ENCODE measurements at places on chromosomes 2 and 18.

- DNase-seq: peak; percentile 19
Observed at GRCh38 chr2:58427572-58428095, 186.5 kb upstream of the FANCL start.

DNA sequence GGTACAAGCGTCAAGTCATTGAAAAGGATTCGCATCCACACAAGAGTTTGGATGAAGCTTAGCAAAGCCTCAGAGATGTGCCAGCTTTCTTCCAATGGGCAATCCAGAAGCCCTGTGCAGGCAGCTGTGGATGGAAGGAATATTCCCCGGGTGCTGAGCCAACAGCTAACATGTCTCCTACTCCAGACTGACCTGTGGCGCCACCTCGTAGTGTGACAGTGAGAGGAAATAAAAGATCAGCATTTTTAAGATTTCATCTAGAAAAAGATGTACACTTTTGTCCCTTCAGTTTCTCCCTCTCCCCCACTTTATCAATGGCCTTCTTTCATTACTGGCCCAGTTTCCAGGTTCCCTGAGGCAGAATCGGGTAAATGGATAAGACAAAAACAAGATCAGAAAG is 48.9 kb upstream of the SPATS2L start:
- DNase-seq: no peak

DNA sequence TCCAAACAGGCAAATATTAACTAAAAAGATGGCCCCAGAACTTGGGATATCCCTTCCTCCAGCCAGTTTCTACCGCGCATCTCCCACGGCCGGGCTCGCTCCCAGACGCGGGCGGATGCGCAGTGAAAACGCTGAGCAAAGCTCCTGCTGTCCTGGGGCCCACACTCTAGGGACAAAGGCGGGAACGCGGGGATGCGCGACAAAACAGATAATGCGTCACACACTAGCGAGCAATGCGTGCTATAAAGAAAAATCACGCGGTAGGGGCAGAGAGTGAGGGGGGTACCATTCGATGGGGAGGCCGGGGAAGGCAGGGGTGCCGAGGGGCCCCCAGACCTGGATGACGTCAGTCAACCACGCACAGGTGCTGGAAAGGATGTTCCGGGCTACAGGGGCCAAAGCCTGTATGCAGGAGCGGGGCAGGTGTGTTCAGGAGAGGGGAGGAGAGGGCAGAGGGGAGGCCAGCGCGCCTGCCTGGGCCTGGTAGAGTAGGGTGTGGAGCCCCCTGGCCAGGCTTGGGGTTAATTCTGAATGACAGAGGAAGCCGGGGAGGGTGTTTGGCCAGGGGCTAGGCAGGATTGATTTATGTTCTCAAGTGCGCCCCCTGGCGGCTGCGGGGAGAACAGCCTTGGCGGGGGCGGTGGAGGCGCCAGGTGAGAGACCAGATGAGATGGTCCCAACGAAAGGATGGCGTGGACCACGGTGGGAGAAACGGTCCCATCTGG is 14.9 kb upstream of the ITM2C start:
- no peak for DNase-seq

DNA sequence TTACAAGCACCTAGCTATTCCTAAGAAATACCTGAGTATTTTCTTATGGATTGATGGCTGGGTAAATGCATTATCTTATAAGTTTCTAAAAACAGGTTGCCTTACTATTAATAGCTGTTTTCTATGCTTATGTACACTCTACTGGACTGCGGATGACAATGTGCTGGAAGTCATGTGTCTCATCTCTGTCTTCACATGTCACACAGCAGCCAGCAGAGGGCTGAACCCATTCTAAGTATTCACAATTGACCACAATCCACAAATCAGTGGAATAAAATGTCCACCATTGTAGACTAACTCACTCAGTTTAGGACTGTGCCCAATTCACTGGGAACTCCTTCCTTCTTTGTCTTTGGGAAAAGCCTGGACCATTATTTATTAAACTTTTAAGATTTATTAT is 371.2 kb downstream of the INSIG2 start:
- no peak for DNase-seq

GRCh38 chr2:38064801-38065501 is 11.0 kb downstream of the CYP1B1 start:
- no peak for DNase-seq

DNA sequence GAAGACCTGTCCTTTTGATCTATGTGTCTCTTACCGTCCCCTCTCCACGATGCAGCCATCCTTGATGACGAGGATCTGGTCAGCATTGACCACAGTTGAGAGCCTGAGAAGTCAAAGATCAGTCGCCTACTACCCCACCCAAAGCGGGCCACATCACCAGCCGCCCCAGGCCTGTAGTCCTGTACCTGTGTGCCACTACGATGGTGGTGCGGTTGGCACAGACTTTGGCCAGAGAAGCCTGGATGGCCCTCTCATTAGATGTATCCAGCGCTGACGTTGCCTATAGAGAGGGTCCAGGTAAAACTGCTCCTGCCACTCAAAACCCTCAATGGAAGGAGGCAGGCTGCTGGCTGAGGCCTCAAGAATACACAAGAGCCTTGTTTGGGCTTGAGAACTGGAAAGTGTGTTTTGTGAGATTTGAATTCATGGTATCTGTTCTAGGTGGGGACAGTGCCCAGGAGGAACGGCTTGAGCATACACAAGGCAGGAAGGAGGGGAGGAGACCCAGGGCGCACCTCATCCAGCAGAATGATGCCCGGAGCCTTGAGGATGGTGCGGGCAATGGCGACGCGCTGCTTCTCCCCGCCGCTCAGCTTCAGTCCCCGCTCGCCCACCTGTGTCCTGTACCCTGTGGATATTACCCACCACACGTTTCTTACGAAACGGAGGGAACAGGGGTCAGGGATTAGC is 3.8 kb downstream of the ZFAND2B start:
- no peak for DNase-seq

DNA sequence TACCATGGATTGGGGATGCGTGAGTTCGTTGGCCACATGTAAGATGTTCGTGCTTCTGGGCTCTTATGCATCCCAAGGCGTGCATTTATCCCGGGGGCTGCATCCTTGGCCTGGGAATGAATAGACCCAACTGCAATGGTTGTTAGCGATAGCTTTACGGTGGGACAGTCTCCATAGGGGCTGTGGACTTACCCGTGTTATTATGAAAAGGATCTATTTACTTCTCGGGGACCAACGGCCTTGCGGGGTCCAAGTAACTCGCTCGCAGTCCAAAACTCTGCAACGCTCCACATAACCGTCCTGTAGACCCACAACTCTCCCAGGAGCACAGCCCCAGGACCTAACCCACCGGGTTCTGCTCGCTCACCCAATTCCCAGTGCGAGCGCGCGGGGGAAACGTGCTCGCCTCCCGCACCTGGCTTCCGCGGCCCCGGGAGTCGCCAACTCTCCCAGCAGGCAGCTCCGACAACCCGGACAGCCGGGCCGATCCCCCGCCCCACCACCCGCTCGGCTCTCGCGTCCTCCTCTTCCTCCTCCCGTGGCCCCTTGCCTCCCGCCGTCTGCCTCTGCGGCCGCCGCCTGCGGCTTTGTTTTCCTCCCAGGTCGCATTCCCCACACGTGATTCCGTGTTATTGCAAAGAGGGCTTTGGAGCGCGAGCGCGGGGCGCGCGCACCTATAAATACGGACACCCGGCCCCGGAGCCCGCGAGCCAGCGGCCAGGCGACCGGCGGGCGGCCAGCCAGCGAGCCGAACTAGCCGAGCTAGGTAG is at the start of gene CABLES1:
TSS of gene CABLES1 (plus strand) at position 706 of the 770 bp plus-strand sequence. CDS start 278 bp downstream, outside the sequence.
- peak; percentile 75 for DNase-seq

Measured in HEK293T (cell line).